ENCODE measurements at places on chromosomes 2 and 18.
A peak's percentile ranks its signal among the peaks of the same experiment; 100 is the strongest.

DNA sequence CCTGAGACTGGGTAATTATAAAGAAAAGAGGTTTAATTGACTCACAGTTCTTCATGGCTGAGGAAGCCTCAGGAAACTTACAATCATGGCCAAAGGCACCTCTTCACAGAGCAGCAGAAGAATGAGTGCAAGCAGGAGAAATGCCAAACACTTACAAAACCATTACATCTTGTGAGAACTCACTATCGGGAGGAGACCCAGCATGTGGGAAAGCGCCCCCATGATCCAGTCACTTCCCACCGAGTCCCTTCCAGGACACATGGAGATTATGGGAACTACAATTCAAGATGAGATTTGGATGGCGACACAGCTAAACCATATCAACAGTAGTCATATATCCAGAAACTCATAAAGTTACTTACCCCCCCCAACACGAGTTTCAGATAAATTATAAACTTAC lies 28.6 kb downstream of the TLK1 start:
- no peak for DNase-seq

- DNase-seq, result peak; percentile 82
Measured at GRCh38 chr18:79964330-79965118, at the start of gene HSBP1L1. Gene HSBP1L1 (plus strand): TSS chr18:79964643. CDS start chr18:79964736, 93 bp downstream.

DNA sequence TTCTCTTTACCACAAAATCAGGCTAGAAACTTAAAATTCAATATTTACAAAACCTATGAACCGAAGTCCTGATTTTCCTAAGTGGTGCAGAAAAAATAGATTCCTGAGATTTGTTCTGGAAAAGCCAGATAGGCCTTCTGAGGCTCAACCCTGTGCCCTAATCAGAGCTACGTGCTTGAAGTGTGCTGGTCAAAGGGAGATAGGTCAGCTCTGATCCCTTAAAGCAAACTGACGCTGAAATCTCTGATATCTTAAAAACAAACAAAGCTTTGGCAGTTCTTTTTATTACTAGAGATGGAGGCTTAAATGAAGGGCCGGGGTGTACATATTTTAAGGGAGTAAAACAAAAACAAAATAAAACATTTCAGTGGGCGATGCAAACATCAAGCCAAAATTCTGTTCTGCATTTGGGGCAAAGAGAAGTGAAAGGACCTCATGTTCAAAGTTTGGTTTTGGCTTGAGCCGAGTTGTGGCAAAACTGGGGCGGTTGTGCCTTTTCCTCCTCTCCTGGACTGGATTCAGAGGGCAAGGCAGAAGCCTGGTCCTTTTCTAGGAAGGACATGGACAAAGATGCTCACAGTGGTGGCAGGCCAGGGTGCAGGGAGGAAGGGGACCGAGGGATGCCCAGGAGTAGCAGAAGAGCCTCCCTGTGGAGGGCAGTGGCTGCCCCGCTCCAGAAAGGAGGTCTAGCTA lies 295.0 kb downstream of the CDCA7 start:
- no peak for DNase-seq

DNA sequence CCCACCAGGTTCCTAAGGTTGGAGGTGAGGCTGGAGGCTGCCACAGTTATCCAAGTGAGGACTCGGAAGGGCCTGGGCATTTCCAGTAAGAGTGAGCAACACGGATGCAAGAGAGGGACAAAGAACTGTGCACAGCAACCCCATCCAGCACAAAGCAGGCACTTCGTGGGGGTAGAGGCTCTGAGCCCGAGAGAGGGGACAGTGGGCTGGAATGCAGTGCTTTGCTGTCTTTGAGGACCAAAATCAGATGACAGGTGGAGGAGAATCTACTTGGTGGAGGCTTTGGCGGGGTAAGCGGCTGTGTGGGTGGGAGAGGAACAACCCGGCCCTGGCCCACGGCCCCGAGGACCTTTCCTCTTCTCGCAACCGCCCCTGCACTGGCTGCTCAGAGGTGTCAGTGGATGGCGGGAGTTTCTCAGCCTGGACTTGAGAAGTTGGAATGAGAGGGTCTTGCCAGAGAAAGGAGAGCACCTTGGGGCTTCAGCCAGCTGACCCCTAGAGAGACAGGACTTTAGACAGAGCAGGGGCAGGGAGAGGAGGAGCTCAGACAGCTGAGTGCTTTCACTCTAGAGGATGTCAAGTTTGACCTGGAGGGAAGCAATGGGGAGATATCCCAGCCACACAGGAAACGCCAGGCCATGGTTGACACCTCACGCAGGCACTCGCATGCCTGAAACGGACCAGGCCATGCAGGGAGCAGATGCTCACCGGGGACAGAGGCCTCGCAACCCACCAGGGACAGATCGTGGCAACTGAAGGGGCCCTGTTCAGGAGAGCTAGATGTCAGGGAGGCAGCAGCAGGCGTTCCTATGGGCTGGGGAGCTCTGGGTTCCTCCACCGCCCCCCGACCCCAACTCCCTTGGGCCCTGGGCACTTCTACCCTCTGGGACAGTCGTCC lies 11.6 kb downstream of the RAMP1 start:
- no peak for DNase-seq

DNA sequence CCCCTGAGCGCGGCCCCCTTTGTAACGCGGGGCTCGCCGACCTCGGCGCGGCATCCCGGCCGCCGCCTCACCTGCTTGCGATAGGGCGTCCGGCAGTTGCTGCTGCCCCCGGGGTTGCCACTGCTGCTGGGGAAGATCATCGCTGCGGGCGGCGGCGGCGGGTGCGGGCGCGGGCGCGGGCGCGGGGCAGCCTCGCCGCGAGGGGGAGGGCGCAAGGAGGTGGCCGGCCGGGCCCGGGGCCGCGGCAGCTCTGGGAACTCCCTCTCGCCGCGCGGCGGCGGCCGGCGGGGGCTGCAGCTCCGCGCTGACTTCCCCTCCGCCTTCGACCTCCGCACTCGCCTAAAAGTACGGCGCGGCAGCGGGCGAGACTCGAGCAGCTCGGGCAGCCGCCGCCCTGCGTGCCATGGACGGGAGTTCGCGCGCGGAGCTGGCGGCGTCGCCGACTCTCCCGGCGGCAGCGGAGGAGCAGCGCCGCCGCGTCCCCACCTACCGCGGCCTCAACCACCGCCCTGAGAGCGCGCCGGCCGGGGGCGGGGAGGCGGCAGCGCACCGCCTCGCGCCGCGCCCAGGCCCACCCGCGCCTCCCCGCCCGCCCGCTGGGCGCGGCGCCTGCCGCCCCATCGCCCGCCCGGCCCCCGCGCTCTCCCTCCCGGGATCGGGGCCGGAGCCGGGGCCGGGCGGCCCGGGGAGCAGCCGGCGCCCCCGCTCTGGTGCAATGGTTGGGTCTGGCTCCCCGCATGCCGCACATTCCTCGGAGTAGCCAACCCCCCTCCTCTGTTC lies 86.0 kb downstream of the RBMS1 start:
- peak; percentile 46 for DNase-seq

DNA sequence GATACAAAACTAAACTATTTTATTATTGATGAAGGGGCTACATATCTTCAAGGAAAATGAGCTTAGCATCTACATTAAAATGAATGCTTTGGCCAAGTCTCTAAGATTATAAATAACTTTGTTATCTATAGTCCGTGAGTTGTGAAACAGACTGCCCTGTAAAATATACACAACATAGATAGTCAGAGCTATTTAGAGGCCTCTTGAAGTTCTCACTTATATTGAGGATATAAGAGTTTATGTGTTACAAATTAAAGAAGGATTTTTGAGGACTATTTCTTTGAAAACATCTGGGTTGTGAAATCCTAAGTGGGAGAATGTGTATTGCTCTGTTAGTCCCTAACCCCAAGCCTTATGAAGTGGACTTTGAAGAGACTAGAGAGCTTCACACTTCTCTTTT lies 292.0 kb upstream of the CDH2 start:
- DNase-seq, result no peak

- DNase-seq, result no peak
Measured at GRCh38 chr2:162382278-162382677, 38.3 kb downstream of the GCA start.

DNA sequence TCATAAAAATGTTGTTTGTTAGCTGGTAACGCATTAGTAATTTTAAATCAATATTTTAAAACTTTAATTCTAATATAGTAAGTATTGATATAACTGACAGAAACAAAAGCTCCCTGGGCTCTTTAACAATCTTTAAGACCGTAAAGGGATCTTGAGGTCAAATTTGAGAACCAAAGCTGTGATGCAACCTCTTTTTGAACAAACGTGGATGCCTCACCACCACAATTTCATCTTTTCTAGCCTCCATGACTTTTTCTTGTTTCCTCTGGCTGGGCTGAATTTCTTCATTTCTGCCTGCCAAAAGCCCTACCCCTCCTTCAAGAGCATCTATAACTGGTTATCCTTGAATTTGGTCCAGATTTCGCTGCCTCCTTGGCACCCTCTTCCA lies 563 bp upstream of the POLE4 start:
- DNase-seq, result no peak

DNA sequence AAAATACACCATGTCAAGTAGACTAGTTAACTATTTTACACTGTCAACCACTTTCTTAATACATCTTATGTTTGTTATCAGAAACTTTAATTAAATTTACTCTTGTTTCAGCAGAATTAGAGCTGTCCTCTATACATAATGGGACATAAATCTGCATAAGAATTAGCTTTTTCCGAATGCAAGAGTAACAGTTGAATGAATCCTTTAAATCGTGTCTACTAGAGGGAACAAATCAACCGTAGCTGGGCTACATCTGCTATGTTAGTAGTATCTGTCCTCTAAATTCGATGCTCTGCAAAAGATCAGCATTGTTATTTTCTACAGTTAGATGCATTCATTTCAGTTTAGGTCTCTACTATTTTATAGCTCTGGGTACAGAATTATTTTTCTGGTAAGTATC lies 1090.6 kb downstream of the DPP10 start:
- DNase-seq, result no peak

DNA sequence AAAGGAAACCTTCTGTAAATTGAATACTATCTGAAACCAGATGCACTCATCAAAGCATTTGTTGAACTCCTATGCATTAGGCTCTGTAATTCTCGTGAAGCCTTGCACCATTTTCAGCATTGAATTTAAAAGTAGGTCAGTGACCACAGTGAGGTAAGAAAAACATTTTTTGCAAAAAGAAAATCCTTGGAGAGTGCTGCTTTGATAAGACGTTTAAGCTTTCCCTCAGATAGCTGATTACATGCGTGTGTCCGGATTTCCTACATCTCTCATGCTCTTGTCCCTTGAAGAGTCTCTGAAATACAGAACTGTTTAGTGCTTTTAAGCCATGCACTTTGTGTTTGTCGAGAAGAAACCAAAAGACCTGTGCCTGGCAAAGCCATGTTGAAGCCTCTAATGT lies 113.6 kb downstream of the FMNL2 start:
- no peak for DNase-seq

GRCh38 chr2:101426822-101427221 lies 39.5 kb upstream of the CREG2 start:
- no peak for DNase-seq

DNA sequence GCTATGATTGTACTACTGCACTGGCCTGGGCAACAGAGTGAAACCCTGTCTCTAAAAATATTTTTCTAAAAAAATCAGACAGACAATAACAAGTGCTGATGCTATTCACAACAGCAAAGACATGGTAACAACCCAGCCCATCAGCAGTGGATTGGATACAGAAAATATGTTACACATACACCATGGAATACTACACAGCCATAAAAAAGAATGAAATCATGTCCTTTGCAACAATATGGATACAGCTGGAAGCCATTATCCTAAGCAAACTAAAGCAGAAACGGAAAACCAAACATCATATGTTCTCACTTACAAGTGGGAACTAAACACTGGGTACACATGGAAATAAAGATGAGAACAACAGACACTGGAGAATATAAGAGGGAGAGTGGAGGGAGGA lies 19.9 kb downstream of the FAM161A start:
- no peak for DNase-seq

DNA sequence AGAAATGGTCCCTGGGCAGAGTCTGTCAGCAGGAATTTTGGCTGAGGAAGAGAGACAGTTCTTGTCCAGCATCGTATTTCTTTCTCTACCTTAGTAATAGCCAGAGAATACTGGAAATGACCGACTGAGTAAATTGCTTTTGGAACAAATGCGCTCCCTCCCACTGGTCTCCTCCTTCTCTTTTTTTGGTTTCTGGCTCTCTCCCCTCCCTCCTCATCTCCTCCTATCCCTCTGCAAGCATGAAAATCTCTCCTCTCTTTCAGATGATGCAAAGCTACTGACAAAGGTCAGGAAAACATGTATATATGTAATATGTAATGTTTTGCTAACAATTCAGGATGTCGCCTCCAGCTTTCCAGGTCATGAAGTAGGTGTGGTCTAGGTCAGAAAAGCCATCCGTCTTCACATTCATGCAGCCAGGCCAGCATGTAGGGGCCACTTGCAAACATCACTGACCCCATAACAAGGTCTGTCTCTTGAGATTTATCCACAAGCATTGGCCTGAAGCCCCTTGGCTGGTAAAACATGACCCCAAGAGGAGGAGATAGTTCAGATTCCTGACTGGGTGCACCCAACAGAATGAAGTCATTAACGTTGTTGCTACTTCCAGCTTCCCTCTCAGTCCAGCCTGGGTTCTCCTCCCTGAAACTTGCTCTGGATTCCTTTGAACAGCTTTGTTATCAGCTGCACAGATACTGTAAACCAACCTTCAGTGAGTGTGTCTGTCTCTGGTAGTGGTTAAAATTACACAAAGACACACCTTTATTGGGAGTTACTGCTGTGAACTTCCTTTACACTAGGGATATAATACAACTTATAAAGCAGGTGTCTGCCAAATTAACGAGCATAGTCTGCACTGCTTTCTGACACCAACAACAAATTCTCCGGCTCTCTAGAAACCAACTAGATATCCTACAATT lies 864.4 kb upstream of the KLHL29 start:
- no peak for DNase-seq

DNA sequence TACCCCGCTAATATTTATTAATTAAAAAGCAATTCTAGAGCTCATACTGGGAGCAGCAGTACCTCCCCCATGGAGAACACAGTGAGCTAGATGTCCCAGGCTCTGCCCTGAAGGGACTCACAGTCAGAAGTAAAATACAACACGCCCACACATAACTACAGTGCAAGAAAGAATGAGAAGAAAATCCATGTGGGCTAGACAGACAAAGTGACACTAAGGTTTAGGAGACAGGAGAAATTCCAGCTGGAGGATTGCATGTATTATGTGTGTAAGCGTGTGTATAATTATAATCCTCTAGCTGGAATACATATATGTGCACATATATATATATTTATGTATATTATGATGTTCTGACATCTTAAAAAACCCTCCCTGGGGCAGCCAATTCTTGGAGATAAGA lies 15.7 kb downstream of the SOWAHC start:
- DNase-seq, result no peak

DNA sequence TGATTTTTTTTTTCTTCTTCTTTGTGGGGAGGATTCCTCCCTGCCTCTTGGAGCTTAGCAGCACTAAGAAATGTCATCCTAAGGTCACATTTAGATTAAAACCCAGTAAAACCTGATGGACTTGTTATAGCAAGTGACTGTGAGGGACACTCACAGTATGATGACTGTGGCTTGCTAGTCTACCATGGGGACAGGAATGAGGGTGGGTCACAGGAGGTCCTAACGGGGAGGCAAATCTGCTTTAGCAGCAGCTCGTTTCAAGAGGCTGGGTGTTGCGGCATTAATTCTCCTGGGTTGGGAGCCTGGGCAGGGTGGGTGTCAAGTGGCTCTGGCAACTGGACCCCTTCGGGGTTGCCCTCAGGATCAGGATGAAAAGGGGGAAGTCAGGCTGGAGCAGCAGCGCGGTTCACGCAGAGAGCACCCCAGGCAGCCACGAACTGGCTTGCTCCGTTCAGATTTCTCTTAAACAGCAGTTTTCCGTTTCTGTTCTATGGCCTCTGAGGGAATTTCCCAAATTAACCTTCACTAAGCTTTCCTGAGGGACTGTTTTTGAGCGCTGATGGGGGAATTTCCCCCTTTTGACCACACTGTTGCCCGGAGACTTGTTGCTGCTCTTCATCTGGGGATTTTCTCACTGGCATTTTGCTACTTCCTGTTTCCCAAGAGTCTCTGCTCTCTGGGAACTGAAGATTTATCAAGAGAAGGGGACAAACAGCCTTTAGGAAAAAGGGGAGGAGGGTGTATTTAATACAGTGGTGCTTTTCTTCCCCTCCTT lies 59.8 kb upstream of the PELI1 start:
- peak; percentile 92 for DNase-seq

Measured in GM12865 (cell line).